ENCODE measurements at places on chromosomes 5 and 9.

- DNase-seq, result no peak
These were observed 137.8 kb downstream of the ADAMTS2 start for GRCh38 chr5:179207470-179207869.

- no peak for DNase-seq
These were observed 13.3 kb downstream of the ABO start for GRCh38 chr9:133261753-133262120.

DNA sequence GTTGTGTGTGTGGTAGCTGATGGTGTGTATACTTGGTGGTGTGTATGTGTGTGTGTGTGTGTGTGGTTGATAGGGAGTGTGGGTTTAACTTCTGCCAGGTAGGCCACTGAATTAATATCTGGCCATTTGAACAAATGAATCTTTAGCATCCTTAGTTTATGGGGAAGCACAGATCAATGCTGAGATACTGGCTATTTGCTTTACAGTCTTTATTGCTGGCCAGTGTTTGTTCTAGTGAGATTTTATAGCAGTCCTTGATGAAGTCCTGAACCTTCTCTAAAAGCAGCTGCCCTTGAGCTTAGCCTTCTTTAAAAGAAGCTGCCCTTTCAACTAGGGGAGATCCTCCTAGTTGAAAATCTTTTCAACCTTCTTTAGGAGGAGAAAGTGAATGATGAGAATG, 69.3 kb downstream of the MACIR start:
- no peak for DNase-seq

DNA sequence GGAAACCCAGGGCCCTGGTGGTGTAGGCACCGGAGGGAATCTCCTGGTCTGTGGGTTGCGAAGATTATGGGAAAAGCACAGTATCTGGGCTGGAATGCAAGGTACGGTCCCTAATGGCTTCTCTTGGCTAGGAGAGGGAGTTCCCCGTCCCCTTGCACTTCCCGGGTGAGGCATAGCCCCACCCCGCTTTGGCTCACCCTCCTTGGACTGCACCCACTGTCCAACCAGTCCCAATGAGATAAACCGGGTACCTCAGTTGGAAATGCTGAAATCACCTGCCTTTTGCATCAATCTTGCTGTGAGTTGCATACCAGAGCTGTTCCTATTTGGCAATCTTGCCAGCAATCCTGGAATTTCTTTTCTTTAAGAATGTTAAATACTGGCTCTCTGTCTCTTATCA, 1429.1 kb downstream of the MAT2B start:
- no peak for DNase-seq

DNA sequence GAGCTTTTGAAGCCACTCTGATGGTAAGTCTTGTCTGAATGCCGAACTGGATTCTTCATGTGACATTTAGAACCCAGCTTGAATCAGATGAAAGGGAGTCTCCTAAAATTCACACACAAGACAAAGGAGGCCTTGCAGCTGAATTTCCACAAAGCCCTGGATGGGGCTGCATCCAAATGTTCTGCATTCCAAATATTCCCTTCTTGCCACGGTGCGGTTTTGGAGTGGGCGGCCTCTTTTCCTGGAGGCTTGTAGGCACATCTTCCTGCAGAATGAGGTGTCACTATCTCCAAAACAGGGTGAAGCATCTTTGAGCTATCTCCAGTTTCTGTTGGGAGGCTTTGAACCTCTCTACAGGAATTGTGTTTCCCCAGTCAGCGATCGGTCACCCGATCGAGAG, 342.7 kb downstream of the ARHGEF28 start:
- DNase-seq, result no peak

DNA sequence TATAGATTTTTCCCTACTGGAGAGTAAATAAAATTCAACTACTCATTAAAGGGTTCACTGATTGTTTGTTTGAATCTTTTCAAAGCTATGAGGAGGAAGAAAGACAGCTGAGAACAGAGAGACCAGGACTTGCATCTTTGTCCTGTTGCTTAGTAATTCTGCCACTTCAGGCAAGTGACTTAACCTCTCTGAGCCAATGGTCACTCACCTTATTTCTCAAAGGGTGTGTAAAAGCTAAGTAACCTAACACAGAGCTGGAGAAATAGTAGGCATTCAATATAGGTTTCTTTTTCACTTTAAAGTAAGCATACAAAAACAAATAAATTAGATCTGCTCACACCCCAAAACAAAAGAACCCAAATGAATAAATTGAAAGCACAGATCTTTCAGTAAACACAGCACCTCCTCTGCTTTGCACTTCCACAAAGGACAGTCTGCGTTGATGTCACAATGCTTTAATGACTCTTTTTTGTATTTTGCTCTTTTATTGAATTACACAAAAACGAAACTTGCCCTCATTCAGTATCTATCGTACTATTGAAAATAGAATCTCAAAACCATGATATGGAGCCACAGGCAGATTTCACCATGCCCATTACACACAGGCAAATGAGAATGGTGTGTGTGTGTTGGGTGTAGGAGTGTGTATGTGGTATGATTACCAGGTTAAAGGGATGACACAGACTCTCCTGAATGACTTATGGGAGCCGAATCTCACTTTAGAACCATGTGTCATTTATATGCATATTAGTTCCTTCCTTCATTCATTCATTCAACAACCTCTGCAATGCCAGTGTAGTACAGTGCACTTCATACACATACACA, 166.0 kb downstream of the EBF1 start:
- DNase-seq, result no peak

GRCh38 chr5:177496070-177496726, 1.2 kb downstream of the PDLIM7 start:
- DNase-seq, result peak; percentile 30

- DNase-seq, result no peak
These were observed 242.9 kb downstream of the NSG2 start for GRCh38 chr5:174288439-174288838.

DNA sequence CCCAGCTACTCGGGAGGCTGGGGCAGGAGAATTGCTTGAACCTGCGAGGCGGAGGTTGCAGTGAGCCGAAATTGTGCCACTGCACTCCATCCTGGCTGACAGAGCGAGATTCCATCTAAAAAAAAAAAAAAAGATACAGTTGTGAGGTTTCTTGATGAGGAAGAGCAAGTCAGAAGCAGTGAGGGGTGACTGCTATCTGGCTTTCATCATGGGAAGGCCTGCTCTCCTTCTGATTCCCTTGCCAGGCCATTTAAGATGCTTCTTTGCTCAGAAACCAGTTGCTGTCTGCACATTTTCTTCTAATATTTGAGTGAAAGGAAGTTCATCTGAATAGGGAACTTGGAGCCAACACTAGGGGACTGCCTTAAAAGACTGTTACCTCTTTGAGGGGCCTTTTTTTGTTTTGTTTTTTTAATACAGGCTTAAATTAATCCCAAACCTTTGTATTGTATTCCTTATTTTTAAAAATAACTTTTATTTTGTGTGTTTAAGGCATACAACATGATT, 201.9 kb downstream of the ARHGAP26 start:
- DNase-seq, result no peak

GRCh38 chr9:6630502-6631206, 14.9 kb downstream of the GLDC start:
- no peak for DNase-seq

DNA sequence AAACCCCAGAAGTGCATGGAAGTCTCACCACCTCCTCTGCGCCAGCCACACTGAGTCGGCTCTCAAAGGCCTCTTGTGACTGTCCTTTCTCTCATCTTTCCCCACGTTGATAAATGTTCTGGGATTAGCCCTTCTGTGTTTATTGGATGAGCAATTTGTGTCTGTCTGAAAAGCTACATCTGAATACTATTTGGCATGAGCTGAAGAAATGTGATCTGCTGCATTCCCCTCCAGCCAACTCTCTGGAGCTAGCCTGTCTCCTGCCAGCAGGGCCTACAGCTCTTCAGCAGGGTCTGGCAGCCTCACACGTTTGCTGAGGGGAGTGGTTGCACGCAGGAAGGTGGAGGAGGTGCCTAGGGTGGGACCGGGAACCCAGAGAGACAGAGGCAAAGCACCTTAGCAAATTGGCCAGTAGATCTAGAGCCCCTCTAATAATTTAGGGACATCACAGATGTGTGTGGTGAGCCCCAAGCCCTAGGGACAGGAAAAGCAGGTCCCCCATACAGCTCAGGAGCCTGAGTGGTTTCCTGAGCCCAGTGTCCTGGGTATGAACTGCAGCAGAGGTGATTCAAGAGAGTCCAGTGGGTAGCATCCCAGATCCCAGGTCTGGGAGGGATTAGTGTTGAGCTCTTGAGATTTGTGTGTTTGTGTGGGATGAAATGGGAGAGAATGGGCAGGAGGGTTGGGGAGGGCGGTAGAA, 20.5 kb upstream of the B4GALT1 start:
- DNase-seq, result no peak

DNA sequence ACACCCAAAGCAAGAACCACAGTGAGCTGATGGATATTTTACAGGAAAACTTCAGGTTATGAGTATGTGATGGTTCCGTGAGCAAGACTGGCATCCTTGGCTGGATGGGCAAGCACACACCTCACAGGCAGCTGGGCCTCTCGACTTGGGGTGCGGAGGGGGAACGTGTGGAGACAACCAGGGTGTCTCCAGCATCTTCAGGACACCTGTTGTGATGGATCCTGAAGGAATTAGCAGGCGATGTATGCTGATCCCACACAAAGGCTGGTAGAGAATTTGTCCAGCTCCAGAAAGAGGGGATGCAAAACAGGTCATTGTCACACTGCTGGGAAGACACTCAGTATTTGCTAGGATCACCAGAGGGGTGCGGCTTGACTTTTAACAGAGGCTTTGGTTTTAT, 42.7 kb downstream of the SECISBP2 start:
- DNase-seq, result no peak

Data from NCI-H345 (cell line).